ENCODE measurements at places on chromosomes 6 and 20. TPM values are rescaled to one million over a fixed set of nuclear protein-coding genes. Genes with fewer than 3 reads are reported as not detected.

C6orf132 gene
- 0.07 TPM for total RNA-seq

GNMT gene
- total RNA-seq: not detected

ACTL10 gene
- total RNA-seq: 3.5 TPM

PRL gene
- not detected for total RNA-seq

MICB gene
- total RNA-seq: 17.6 TPM

HDDC2 gene
- 125 TPM for total RNA-seq

FAM50B gene
- total RNA-seq: not detected

ZNF334 gene
- total RNA-seq: 0.30 TPM

BEND6 gene
- 0.49 TPM for total RNA-seq

ID1 gene
- 396 TPM for total RNA-seq

DNA sequence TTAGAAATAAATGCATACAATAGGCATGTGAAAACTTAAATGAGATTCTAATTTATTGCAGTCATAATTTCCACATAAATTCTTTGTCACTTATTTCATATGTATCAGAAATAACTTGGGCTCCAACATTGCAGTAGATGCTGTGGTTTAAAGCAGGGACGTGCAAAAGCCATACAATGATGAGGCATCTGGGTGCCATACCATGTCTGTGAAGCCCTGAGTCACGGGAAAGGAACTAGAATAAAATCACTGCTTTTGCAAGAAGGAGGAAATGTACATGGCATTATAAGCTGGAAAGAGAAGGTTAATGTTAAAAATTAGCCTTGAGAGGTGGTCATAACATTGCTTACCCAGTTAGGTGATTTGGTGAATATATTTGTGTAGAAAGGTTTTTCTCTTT lies 180.4 kb downstream of the SASH1 start:
- DNase-seq: no peak

GRCh38 chr6:43436577-43437282 lies 9.4 kb downstream of the ABCC10 start:
- DNase-seq: peak; percentile 83

GRCh38 chr20:51966296-51966971 lies 164.1 kb upstream of the SALL4 start:
- peak; percentile 55 for DNase-seq

GRCh38 chr6:39389484-39389767 lies 66.9 kb upstream of the KCNK16 start:
- no peak for DNase-seq

- no peak for DNase-seq
Observed at GRCh38 chr6:48377115-48377514, 266.1 kb upstream of the PTCHD4 start.

DNA sequence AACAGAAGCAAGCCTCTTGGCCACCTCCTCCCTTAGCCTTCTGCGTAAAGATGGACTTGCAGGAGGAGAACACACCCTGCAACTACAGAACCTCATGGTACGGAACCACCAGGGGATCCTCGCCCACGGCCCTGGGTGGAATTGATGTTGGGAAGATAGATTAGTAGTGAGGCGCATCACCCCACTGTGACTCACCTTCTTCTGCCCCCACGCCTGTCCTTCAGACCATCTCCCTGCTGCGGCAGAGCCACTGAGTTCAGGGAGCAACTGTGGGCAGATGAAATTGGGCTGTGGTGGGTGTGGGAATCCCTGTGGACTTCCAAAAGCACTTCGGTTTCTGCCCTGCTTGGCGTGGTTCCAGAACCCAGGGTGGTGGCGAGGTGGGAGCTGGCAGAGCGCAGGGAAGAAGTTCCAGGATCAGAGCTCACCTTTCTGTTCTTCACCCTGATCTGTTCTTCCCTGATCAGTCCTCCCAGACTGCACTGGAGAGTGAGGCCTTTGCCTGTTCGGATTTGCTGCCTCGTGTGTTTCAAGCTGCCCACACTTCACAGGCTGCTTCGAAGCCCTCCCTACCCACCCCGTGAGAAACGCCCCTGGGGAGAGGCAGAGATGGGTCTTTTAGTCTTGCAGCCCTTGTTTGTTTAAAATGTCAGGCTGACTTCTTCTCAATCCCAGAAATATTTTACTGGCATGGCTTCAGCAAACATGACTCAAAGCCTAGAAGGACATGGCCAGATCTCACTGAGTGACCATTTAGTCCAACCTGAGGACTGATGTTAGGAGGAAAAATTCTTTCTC lies 92.8 kb upstream of the MLN start:
- peak; percentile 11 for DNase-seq

DNA sequence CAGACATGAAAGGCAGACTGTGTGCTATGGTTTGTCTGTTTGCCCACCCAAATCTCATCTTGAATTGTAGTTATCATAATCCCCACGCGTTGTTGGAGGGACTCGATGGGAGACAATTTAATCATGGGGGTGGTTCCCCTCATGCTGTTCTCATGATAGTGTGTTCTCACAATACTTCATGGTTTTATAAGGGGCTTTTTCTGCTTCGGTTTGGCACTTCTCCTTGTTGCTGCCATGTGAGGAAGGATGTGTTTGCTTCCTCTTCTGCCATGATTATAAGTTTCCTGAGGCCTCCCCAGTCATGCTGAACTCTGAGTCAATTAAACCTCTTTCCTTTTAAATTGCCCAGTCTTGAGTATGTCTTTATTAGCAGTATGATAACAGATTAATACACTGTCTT lies 47.2 kb upstream of the MICB start:
- no peak for DNase-seq

- no peak for DNase-seq
Observed at GRCh38 chr6:163137398-163137881, 277.1 kb upstream of the QKI start.

DNA sequence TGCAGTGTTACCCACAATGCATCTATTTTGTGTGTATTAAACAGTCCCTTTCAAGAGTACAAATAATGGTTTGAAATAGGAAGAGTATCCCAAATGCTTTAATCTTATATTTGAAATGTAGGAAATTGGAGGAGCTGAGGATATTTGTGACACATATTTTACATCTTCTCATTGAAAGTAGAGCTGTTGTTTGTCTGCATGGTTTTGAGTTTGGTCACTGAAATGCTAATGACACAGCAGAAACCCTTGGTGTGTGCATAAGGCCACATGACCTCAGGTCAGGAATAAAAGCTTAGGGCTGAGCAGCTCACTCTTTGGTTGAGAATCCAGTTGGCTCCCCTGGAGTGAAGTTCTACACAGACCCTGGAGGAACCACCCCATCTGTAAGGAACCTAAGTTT lies 49.8 kb downstream of the TPD52L1 start:
- no peak for DNase-seq

- DNase-seq: no peak
Observed at GRCh38 chr6:121055572-121056163, 278.6 kb downstream of the TBC1D32 start.

DNA sequence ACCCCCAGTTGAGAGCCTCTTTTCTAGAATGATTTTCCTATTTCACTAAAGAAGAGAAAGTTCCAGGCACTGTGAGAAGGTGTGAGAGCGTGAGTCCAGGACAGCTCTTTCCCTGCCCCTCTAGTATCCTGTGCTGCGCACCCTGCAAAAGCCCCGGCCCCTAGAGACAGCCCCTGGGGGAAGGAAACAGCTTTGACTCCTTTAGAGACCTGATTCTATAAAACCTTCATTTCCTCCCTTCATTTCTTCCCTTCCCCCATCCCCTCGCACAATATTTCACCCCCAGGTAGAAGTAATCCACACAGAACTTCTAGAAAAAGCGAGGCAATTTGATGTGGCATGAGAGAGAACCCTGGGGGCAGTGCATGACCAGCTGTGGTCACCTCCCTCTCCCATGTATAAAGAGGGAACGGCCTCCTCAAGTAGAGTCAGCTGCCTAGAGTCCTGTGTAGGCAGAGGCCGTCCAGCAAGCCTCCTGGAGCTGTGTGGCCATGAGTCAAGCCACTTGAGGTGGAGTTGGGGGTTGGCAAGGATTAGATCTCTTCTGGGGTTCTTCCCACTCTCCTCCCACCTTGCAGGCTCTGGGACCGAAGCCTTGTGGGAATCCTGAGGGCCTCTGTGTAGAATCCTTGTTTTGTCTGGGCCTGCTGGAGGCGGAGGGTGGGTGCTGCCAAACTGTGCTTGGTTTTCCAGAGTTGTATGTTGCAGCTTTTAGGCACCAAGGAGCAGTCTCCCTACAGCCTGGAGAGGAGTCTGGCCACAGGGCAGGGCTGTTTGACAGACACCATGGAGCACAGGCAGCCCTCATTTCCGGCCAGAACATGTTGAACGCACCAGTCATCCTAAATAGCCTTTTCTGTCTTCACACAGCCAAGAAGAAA lies 41.7 kb downstream of the CHMP4B start:
- DNase-seq: no peak

GRCh38 chr6:20092071-20092566 lies 120.2 kb downstream of the MBOAT1 start:
- DNase-seq: no peak

DNA sequence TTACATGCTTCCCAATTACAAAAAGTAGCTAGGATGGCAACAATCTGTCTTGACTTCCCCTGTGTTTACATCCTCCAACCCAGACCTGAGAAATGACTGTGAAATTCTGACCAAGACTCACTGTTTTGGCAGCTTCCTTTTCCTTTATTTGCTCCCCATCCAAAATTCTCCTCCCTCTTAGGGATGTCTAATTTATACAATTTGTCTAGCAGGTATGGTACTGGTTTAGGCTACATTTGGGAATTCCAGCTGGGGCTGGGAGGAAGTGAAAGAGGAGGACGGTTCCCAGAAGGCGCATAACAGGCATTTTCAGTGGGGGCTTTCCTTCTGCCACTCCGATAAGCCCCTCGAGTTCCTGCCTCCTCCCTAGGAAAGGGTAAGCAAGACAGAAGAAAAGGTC lies 231.5 kb upstream of the BTBD3 start:
- DNase-seq: no peak

DNA sequence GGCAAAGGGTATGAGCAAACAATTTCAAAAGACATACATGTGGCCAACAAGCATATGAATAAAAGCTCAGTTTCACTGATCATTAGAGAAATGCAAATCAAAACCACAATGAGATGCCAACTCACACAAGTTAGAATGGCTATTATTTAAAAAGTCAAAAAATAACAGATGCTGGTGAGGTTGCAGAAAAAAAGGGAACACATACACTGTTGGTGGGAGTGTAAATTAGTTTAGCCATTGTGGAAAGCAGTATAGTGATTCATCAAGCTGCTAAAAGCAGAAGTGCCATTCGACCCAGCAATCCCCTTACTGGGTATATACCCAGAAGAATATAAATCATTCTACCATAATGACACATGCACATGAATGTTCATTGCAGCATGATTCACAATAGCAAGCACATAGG lies 6.7 kb upstream of the KHDC1L start:
- DNase-seq: no peak

DNA sequence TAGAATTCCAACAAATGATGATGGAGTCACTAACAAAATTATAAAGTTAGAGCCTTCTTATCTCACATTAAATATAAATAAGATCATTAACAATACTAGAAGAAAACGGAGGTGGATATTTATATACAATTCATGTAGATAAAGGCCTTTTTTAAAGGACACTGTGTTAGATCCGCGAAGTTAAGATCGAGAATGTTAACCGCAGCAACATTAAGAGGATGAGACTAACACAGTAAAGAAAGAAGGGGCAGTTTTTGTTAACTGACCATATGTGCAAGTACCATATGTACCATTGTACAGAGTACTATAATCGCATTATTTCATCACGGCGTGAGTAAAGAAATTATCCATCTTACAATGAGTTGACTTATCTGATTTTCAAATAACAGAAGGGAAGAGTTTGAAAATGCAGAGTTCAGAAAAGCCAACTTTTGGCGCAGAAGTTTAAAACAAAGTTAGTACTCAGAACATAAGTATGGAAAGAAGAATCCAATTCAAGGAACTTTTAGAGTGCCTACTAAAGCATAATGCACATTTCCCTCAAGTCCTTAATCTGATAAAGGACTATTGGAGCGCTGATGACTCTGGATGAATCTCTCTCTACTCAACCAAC lies 1.4 kb downstream of the FBXL4 start:
- DNase-seq: no peak

GRCh38 chr6:144576871-144577270 lies 291.7 kb downstream of the UTRN start:
- no peak for DNase-seq
